Stimulated activated CD4-positive, alpha-beta T cell treated with anti-CD3 and anti-CD28 coated beads, Interleukin-4, amount 100 ng/mL, for 24 hours (primary cell): ENCODE measurements at places on chromosomes 16 and 17.

DNA sequence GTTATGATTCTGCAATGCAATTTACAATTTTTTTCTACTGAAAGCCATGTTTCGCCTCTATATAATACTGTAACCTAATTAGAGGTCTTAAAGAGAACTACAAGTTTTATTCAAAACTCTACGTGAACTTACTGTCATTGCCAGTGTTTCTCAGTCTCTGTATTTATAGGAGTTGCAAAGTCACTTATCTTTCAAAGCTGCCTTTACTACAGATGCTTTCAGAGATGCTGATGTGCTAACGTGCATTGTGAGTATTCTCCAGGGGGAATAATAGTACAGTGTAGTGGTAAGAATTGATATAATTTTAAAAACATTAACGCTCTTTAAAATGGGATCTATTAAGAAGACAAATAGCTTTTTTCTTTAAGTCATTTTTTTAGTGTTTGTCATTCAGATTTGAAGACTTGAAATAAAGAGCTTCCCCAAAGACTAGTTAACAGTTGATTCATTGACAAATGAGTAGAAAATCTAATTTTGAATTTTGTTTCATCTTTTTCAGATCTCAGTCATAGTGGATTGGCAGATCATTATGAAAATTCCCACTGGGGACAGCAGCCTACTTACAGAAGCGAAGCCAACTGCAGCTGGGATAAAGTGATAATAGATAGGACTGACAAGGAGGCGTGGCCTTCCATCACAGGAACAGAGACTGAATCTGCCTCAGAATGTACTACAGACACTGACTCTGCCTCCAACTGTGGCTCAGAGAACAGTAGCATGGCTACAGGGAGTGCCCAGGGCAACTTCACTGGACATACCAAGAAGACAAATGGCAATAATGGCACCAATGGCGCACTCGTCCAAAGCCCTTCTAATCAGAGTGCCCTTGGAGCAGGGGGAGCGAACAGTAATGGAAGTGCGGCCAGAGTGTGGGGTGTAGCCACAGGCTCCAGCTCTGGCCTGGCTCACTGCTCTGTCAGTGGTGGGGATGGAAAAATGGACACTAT, 79.9 kb downstream of the TMC6 start:
- DNase-seq = no peak

DNA sequence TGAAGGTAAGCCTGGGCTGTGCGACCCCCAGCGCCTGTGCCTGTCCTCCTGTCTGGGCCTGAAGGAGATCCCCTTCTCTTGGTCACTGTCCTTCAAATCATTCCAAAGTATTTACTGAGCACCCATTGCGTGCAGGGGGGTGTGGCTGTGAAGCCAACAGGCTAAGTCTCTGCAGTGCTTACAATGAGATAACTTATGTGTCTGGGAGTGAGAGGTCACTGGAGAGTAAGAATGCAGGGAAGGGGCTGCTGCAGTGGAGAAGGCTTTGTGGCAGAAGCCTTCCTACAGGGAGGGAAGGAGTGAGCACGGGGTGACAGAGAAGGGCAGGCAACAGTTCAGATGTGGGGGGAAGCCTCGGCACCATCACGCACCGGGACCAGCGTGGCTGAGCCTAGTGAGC, 11.2 kb upstream of the SMIM5 start:
- DNase-seq = no peak

DNA sequence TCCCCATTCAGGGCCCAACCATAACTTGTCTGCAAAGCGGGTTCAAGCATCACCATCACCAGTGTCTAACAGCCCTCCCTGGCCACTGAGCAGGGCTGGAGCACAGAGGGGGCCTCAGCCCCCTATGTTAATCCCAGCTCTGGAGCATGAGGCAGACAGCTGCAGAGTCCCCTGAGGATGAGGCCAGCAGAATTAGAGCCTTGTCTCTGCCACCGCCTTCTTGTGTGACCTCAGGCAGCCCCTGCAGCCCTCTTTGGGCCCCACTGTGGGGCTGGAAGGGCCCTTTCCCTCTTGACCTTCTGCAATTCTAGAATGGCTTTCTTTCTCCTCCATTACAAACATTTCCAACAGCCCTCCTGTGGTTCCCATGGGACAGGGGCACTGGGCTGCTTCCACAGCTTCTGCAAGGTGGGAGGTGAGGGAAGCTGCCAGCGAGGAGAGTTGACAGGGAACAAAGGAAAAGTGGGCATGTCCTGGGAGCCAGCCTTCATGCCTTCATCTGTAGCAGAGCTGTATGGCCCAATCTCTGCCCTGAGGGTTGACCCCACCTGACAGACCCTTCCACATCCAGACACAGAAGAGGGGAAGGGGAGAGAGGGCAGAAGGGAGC, 65.7 kb downstream of the TMEM132E start:
- no peak for DNase-seq

DNA sequence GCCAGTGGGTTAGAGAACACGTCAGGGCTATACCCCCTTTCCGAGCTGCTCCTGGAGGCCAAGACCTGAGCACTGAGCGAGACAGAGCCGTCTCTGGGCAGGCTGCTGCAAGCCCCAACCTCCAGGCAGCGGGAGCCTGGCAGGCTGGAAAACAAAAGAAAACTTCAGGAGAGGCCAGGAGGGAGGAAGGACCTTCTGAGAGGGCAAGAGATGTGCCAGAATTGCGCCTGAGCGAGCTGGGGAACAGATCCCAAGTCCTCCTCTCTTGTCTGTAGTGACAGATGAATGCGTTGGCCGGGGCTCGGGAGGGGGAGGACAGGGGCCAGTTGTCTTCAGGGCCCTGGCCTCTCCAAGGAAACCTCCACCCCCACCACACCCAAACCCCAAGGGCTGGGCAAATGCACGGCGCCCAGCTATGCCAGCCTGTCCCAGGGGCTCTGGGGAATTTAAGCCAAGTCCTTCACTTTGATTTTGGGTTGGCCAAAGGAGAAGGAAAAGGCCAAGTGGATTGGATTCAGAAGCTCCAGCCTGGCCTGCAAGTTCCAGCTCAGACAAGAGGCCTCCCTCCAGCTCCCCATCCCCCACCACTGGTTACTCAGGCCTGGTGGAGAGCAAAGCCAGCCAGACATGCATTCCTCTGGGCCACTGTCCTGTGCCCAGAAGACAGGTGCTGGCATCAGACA, 18.1 kb downstream of the SDK2 start:
- DNase-seq = no peak

GRCh38 chr16:81099958-81100357, 3.8 kb upstream of the GCSH start:
- DNase-seq = no peak

GRCh38 chr17:39001703-39002637, 34.8 kb upstream of the FBXO47 start:
- DNase-seq = no peak

- no peak for DNase-seq
These were observed 6.4 kb downstream of the KRT38 start for GRCh38 chr17:41434415-41434814.

DNA sequence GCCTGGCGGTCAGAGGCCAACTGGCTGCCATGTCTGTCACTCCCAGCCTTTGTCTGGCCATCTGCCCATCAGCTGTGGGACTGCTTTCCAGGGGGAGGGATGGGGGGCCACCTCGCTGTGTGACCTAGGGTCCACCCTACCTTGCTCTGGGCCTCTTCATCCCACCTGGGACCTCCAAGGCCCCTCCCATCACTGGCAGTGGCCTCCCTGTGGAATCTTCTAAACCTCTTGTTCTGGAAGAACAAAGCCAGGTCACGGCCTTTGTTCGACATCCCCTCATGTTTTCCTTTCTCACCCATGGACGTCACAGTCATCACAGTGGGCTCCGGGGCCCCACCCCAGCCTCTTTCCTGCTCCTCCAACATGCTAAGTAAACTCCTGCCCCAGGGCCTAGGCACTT, 24.0 kb downstream of the SPNS2 start:
- no peak for DNase-seq

GRCh38 chr16:84842516-84843148, 22.8 kb downstream of the CRISPLD2 start:
- no peak for DNase-seq

GRCh38 chr17:65696739-65697394, 135.4 kb upstream of the AXIN2 start:
- no peak for DNase-seq

DNA sequence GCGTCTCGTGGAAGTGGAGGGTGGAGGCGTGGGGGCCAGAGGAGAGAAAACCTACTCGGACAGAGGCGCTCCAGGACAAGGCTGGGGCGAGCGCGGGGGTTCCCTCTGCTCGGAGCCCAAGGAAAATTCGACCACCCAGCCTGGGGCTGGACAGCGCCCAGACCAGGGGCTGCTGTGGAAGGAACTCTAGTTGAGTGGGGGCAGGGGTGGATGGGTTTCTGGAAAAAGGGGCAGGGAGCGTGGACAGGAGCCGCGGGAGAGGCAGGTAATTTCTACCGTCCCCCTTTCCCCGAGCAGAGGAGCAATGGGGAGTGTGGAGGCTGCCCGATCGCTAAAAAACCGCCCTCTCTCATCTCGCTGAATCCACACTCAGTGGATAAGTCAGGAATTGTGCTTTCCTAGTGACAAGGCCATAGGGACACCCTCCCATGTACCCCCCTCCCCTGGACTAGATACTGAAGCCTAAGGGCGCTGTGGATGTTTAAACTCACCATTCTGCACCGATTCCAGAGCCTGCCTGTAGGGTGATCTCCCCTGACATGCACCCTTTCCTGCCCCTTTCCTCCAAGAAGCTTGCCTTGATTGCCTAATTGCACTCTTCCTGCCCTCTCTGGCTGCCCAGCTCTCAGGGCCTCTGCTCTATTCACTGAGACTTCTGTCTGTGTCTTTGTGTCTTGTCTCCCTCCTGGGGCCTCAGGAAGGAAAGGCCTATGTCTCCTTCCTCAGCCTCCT, 90.7 kb upstream of the TMEM97 start:
- DNase-seq = no peak

DNA sequence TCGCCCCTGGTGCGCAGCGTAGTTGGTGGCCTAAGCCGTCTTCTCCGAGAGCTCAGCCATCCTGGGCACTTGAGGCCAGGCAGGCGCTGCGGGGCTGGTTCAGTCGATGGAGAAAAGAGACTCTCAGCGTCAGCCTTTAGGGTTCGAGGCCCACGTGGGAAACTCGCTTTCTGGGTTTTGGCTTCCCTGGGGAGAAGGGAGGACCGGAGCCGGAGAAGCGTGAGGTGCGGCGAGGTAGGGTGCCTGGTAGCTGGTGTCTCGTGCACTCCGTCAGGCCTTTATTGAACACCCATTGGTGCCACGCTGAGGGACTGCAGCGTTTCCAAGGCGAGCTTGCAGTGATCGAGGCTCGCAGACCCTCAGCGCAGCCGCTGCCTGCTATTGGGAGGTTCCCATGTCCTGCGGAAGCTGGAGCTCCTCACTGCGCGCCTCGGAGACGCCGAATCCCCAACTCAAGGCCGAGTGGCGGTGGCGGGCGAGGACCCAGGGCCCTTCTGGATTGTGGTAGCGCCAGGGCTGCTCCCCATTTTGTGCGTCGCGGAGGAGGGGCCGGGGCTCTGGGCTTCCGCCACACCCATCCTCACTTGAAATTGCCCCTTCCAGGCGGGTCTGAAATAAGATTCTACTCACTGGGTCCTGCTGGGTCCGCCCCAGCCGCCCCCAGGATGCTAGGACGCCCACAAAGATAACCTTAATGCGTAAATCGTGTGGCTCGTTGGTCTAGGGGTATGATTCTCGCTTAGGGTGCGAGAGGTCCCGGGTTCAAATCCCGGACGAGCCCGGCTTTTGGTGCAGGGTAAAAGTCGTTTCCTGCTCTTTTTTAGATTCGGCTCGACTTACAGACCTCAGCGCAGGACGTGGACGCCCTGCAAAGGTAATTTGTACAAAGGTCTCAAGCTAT, 1.2 kb downstream of the OR1F1 start:
- peak; percentile 52 for DNase-seq

- no peak for DNase-seq
These were observed 63.1 kb downstream of the IKZF3 start for GRCh38 chr17:39801055-39801454.

DNA sequence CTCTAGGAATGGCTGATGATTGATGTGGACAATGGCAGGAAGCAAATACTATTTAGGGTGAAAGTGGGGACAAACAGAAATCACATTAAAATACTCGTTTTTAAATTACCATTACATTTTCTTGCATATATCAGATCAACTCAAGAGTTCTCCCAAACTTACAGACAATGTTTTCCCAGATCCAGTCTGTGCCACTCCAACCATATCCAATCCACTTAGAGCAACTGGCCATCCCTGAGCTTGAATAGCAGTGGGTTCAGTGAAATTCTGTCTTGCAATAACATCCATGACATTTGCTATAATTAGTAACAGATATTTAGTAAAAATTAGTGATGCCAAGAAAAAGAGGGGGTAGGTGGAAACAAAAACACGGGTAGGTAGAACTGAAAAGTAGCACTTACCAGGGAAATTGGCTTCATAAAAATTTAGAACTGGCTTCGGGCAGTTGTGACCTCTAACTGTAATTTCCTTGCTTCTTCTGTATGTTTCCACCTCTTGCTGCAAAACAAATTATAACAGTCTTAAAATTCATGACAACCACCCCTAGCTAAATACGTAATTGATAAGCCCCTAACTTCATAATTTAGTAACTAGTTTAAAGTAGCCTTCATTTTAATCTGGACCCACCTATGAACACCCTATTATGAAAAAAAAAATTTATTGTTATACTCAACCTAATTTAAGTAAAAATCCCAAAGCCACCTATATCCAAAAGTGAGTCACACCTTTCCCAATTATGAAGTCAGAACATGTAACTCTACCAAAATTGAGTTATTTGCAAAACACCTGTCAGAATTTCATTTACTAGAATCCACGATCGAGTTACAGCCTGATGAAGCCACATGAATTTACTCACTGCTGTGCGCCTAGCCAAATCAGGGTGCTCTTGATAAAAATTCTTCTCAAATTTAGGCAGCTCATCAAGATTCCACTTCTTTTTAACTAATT, 2.0 kb downstream of the DDX5 start:
- DNase-seq = no peak

- no peak for DNase-seq
These were observed 50.6 kb downstream of the CNGB1 start for GRCh38 chr16:57920215-57920879.

DNA sequence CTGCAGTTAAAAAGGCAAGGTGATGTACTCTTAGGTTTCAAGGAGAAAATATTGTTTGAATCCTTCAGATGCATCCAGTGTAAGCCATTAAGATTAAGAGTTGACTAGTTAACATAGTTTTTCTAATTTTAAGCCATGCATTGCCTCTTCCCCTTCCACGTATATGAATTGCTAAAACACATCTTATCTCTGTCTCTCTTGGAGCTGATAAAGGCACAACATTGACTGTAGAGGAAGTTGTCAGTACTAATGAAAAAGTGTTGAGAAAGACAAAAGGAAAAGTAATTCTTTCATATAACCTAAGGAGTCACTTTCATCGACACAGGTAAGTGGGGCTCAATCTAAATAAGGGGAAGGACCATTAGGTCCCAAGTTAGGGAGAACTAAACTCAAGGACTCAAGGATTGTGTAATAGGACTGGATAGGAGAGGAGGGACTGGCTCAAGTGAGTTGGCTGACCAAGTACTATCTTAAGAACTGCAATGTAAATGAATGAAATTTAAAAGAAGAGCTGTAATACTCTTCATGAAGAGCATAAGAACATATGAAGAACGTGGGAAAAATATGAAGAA, 55.6 kb downstream of the GRB7 start:
- no peak for DNase-seq
